Activated T-cell treated with anti-CD3 and anti-CD28 coated beads, Interleukin-2, amount 50 U/mL, for 72 hours (primary cell): ENCODE measurements at places on chromosomes 12 and 14.

- DNase-seq, result no peak
Observed at GRCh38 chr14:58872061-58872460, 234.3 kb downstream of the DACT1 start.

DNA sequence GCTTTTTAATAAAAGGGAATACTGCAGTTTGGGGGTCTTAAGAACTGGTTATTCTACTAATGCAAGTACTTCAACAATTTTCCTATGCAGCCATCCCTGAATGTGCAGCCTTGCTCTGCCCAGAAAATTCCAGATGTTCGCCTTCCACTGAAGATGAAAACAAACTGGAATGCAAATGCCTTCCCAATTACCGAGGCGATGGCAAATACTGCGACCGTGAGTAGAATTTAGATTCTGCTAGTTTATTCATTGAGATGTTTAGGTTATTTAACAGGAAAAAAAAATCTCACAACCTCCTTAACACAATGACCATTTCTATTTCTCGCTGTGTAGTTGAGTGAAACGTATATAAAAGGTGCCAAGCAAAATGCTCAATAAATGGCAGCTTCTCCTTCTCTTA is 49.9 kb downstream of the STAB2 start:
- DNase-seq, result no peak

- DNase-seq, result peak; percentile 37
Observed at GRCh38 chr14:31926123-31926522, 151.0 kb upstream of the ARHGAP5 start.

DNA sequence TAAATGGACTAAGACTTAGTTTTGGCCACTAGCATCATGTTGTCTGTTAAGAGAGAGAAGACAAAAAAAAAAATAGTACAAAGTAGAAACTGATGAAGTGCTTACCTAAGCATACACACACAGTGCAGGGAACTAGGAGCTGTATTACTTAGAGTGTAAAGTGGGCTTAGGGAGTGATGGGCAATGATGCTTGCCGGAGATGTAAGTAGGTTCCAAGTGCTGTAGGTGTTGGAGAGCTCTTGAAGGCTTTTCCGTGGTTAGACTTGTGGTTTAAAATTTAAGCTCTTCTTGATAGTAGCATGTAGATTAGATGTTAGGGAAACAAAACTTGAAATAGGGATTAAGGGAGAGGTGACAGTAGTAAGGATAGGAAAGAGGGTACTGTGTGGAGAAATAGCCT is 34.7 kb downstream of the MIA2 start:
- DNase-seq, result no peak

DNA sequence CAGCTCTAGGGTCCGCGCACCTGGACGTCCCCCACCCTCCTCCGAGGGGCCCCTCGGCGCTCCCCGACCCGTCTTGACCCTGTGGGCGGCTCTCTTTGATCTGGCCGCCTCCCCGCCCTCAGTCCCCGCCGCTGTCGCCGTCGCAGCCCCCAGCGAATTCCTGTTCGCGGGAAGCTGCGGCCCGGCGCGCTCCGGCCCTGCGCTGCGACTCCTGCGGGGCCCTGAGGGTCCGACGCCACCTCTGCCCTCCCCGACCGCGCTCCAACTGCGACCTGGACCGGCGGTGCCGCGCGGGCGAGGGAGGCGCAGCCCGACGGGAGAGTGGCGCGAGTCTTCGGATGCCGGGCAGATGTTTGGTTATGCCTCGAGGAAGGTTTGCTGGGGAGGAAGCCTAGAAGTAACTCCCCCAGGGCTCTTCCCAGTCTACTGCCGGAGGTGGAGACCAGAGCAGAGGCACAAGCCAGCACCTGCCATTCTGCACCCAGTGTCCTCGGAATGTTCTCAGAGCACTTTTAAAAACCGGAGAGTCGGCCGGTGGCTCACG is 440 bp upstream of the ISM2 start:
- DNase-seq, result no peak

DNA sequence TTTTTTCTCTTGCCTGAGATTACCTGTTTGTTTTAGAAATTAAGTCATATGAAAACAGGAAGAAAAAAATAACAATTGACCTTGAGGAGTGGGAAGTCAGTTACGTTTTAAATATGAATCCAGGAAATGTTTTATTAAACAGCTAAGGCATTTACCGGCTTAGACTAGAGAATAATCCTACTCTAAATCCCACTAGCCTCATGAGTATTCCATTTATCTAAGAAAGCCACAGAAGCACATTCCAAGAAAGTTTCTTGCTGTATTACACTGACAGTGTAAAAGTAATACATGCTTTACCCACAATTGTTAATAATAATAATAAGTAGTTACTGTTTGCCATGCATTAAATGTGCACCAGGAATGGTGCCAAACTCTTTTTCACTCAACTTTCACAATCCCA is 90.9 kb downstream of the BMP4 start:
- no peak for DNase-seq

GRCh38 chr12:89382328-89382727 is 30.0 kb upstream of the DUSP6 start:
- DNase-seq, result no peak

- no peak for DNase-seq
Observed at GRCh38 chr12:30564394-30564793, 131.3 kb downstream of the IPO8 start.

DNA sequence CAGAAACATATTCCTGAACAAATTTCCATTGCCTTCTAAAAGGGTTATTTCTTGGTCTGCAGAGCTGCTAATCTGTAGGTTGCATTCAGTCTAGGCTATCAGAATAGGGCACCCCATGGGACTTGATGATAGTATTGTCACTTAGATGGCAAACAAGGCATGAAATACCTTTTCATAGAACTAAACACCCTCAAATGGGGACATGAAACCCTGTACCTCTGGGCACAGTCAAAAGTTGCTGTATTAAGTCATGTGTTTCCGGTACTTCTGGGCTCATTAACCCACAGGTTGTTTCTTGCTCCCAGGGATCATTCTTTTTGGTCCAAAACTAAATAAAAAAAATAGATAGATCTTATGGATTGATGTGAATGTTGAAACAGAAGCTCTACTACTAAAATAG is 930.4 kb downstream of the NRXN3 start:
- no peak for DNase-seq

GRCh38 chr14:30888480-30889243 is 14.3 kb downstream of the COCH start:
- DNase-seq, result no peak

GRCh38 chr14:55450124-55450523 is 9.7 kb upstream of the TBPL2 start:
- no peak for DNase-seq

GRCh38 chr12:86104087-86104486 is 152.1 kb downstream of the MGAT4C start:
- no peak for DNase-seq

DNA sequence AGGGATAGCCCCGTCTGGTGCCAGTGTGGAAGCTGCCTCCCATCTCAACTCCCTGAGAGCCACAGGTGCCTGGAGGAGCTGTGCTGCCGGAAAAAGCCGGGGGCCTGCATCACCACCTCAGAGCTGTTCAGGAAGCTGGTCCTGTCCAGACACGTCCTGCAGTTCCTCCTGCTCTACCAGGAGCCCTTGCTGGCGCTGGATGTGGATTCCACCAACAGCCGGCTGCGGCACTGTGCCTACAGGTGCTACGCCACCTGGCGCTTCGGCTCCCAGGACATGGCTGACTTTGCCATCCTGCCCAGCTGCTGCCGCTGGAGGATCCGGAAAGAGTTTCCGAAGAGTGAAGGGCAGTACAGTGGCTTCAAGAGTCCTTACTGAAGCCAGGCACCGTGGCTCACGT is 25.5 kb upstream of the P2RX4 start:
- no peak for DNase-seq

DNA sequence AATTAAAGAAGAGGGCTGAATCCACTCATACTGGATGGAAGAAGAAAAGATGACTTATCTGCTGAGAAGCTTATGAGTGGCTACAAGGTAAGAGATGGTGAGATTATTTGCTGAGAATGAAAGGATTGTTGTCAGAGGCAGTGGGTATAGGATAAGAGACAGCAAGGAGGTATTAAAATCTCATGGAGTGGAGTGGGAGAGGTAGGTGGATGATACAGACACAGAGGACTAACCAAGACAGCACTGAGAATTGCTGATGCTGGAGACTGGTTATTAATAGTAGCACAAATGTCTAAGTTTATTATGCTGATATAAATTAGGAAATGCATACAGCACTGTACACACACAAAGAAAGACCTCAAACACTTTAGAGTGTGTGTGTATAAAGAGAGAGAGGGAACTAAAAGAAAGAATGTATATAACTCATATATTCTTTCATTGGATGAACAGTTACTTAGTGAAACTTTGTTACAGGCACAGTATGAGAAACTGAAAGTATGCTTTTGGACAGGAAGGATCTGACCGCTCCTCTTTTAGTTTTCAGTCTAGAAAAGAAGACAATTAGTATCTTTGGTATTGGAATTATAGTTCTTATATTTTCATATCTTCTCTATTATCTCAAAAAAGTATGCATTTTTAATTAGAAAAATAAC is 543.1 kb downstream of the LRFN5 start:
- no peak for DNase-seq

GRCh38 chr12:99392091-99392850 is 255.3 kb upstream of the GARIN6 start:
- DNase-seq, result no peak

- no peak for DNase-seq
Observed at GRCh38 chr12:112822056-112822455, 30.5 kb downstream of the RPH3A start.

- DNase-seq, result no peak
Observed at GRCh38 chr14:77055306-77055705, 26.8 kb upstream of the IRF2BPL start.

DNA sequence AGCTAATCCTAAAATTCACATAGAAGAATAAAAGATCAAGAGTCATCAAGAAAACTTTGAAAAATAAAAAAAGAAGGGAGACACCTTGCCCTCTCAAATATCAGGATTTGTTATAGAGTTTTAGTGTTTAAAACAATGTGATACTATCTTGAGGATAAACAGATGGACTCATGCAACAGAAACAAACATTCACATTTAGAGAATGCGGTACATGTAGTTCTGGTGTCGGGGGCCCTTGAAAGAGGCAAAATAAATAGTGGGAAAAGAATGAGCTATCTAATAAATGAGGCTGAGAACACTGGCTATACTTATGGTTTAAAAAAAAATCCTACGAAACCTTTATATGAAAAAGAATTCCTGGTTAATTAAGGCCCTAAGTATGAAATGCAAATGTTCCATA is 127.7 kb downstream of the LLPH start:
- no peak for DNase-seq

DNA sequence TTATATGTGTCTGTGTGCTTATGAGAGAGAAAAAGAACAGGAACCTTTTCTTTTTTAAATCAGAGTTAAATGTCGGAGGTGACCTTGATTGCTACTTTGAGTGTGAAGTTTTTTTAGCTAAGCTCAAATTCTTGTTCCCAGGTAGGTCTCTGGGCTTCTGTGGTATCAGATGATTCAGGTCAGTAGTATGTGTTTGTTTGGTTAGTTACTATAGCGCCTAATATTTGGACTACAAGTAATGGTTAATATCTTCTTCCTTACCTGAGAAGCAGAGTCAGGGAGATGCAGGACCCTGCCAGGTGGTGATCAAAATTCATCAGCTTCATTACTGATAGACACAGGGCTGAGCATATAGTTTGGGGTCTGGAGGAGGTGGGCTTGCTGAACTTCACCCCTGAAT is 30.8 kb downstream of the ADCK1 start:
- no peak for DNase-seq

- no peak for DNase-seq
Observed at GRCh38 chr12:7123806-7124522, 4.7 kb downstream of the RBP5 start.

GRCh38 chr12:121530600-121531355 is 50.0 kb downstream of the KDM2B start:
- DNase-seq, result peak; percentile 78

DNA sequence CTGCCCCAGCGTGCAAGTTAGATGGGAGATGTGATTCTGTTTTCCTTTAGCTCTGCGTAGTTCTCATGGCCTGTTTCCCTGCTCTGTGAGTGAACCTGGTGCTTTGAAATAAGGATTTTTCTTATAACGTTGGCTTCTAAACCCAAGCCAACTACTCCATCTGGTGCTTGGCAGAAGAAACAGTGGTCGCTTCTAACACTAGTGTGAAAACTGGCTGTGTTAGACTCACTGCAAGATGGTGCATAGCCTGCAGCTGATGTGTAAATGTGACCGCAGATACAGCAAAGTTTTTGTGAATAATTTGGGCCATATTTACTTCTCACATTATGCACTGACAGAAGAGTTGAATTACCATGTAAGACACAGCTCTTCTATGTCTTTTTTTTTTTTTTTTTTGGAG is 12.2 kb downstream of the GTF2H3 start:
- DNase-seq, result no peak

- peak; percentile 7 for DNase-seq
Observed at GRCh38 chr12:9184276-9184675, 23.9 kb downstream of the PZP start.

DNA sequence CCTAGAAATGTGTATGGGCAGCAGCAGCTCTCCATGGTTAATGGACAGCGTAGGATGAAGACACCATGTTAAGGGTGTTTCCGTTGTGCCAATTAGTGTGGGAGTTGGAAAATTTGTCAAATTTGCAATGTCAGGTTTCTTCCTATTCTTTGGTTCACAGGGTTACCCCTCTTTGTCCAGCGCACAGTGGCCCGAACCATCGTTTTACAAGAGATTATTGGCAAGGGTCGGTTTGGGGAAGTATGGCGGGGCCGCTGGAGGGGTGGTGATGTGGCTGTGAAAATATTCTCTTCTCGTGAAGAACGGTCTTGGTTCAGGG is 26.0 kb upstream of the TAMALIN start:
- no peak for DNase-seq

DNA sequence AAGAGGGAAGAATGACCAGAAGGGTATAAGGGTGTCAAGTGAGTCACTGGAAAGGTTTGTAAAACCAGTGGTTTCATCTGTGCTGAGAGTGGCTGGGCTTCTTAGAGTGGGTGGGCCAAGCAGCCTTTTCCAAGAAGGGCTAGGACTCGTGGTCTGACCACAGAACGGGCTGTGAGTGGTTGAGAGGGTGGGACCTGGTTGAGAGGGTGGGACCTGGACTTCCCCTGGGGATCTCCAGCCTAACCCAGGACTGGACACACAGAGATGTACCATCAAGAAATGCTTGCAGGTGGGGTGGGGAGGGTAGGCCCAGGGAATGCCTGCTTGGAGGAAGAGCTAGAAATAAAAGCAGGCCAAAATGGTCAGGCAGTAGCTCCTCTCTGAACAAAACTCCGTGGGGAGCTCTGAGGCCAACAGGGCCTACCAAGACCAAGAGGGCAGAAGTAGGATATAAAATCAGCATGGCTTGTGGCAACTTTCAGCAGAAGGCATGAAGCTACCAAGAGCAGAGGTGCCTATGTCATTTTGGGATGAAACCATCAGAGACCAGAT is 140.5 kb downstream of the FOXN3 start:
- peak; percentile 89 for DNase-seq

GRCh38 chr12:12456637-12457036 is 99.8 kb downstream of the BORCS5 start:
- no peak for DNase-seq
